Dorsolateral prefrontal cortex (tissue), 122 donors: ENCODE measurements at places on chromosomes 2 and 18.

DNA sequence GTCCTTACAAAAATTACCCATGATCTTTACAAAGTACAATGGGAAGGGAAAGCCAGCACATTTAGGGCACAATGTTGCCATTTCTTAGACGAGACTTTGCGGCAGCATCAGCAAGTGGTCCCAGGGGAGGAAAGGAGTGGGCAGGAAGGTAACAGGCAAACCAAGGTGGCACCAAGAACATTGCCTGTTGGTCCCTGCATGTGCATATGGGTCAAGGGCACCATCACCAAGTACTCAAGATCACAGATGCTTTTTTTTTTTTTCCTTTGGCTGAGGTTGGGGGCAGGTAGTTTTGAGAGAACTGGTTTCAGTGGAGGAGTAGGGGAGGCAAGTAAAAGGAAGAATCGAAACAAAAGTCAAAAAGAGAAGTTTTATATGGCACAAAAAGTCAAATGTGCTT, 752 bp upstream of the CYTIP start:
- no peak for DNase-seq

GRCh38 chr18:32582455-32582854, 111.8 kb upstream of the GAREM1 start:
- DNase-seq: no peak

GRCh38 chr18:50177294-50177992, 17.5 kb downstream of the MYO5B start:
- no peak for DNase-seq

GRCh38 chr2:165467921-165468320, 1.6 kb upstream of the CSRNP3 start:
- DNase-seq: no peak

DNA sequence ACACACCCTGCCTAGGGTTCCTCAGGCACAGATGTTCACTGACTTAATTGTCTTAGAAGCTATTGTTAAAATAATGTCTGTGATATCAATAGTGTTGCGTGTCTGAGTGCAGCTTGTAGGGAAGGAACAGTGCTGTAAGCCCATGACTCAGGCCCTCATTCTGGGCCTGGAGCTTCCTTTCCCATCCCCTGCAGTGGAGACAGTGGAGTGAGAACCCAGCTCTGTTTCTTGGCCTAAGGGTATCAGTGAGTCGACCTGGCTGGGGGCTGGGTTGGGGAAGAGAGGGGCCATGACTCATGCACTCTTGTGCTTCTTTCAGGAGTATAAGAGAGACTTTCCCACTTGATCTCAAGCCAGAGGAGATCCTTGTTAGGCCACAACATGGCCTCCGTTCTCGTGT, 106.8 kb downstream of the HRH4 start:
- DNase-seq: no peak

- DNase-seq: no peak
Observed at GRCh38 chr2:105675841-105676240, 68.9 kb upstream of the NCK2 start.

DNA sequence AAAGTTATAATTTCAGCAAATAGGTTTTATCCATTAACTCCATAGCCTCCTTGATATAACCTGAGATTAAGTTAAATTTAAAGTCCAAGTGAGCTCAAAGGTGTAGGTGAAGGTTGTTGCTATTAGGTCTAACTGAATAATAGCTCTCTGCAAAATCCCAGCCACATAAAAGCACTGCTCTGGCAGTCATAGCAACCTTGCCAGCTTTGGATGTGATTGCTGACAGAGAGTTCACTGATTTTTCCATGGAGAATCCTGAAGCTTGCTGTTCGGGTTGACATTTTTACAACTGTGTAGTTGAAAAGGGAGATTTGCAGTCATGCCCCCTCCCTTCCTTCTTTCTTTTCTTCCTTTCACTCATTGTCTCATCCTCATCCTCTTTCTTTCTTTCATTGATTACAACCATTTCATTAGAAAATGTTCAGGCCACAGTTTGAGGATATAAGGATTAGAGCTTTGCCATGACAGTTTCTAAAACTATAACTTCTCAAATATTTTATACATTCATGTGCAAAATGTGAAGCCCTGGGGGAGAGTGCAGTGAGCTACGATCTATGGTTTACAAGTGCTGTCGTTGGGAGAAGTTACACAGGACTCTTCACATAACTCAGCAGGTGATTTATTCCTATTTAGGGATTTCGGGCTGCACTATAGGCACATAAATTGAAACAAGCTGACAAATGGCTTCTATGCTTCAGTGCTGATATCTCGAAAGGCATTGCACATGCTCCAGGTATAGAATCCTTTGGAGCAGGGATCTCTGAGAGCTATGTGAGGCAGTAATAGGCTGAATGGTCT, 193.8 kb downstream of the LRRTM4 start:
- DNase-seq: no peak

DNA sequence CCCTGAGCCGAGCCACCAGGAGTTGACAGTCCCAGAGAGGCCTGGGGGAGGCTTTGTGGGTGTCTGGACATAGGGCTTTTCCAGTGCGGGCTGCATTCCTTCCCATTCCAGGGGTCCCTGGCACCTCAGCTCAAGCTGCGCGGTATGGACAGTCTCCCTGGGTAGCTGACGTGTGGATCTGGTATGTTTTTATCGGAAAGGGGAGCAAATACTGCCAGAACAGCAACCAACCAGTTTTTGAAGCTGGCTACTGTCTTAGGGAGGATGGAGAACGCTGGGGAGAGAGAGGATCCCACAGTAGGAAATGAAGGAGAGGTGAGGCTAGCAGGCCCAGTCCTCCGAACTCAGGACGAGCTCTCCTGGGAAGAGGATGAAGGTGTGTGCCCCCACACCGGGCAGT, 103.8 kb upstream of the APCDD1 start:
- no peak for DNase-seq

GRCh38 chr2:113291191-113291590, 12.5 kb upstream of the PAX8 start:
- no peak for DNase-seq

GRCh38 chr2:85703329-85703728, 9.2 kb downstream of the GNLY start:
- DNase-seq: no peak

GRCh38 chr2:232757905-232758304, 18.5 kb downstream of the KCNJ13 start:
- no peak for DNase-seq

- no peak for DNase-seq
Observed at GRCh38 chr2:19664646-19665045, 237.1 kb downstream of the TTC32 start.

DNA sequence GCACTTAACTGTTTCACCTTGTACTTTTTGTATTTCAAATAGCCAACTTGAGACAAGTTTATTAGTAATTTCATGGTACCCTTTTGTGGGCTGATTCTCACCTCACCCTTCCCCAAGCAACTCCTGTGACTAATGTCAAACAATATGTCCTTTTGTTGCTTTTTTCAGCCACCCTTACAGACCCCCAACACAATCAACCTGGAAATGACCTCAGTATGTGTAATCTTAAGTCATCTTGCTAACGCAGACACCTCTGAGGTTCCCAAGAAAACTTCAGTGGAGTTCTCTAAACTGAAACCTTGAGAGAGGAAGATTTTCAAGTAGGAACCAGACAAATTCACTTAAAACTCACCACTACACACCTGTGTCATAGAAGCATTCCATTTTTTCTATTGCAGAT, 69.5 kb downstream of the KYNU start:
- DNase-seq: no peak

GRCh38 chr2:236512267-236512666, 57.4 kb upstream of the ACKR3 start:
- no peak for DNase-seq

GRCh38 chr2:120750488-120751210, 15.0 kb downstream of the GLI2 start:
- DNase-seq: no peak

GRCh38 chr2:196925768-196926561, 542 bp downstream of the PGAP1 start:
- peak; percentile 47 for DNase-seq

DNA sequence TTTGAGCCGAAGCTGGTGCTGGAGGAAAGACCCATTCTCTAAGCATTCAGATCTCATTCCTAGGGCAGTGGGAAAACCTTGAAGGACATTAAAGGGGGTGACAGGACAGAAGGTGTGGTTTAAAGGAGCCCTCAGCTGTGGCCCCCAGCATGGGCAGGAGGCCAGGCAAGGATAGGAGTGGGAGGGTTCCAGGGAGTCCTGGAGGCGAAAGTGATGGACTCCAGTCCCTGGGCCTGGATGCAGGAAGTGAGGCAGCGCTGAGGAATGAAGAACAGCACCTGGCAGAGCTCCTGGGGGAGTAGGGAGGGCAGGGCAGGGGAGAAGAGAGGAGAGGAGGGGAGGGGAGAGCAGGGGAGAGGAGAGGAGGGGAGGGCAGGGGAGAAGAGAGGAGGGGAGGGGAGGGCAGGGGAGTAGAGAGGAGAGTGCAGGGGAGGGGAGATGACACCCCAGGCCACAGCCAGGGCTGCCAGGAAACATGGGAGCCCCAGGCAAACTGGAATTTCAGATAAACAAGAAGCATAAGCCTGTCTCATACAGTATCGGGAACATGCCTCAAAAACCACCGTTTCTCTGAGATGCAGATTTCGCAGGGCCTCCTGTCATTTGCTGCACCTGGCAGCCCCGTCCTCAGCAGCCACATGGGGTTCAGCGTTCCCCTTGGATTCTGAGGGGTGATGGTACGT, 5.7 kb downstream of the RAMP1 start:
- no peak for DNase-seq

- DNase-seq: no peak
Observed at GRCh38 chr2:80624062-80624461, 319.5 kb upstream of the LRRTM1 start.

DNA sequence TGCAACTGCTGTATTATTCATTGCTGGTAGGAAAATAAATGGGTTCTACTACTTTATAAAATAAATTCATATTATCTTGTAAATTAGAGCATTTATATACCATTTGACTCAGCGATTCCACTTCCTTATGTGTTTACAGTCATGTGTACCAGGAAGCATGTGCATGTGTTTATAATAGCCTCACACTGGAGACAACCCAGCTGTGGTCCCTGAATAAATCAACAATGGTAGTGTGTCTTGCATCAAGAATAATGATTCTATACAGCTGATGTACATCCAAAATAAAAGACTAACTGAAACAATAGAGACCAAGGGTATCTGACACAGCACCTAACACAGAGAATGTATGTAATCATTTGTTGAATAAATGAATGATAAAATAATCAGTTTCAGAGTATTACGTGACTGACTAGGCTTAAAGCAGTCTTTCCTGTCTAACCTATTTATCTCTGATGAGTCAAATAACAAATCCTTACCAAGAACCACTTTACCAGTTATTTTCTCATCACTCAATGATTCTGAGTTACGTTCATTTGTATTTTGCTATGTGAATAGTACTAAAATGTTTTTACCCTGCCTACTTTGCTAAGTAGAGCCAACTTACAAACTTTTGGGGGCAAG, 216.8 kb downstream of the UBE2E3 start:
- DNase-seq: no peak

DNA sequence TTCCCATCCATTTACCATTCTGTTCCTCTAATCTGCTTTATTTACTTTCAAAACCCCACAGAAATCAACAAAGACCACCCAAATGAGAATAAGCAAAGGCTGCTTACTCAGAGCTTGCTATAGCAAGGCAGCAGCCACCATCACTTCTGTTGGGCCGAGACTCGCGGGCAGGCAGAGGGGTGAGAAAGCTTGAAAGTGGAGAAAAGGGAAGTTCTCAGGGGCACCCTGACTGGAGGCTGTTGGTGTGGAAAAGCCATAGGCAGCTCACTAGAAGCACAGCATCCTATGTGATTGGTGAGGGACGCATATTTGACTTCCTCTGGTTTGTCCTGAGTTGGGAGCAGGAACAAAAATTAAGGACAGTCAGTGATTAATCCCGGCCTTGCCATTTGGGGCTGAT, 269.7 kb upstream of the THSD7B start:
- no peak for DNase-seq

DNA sequence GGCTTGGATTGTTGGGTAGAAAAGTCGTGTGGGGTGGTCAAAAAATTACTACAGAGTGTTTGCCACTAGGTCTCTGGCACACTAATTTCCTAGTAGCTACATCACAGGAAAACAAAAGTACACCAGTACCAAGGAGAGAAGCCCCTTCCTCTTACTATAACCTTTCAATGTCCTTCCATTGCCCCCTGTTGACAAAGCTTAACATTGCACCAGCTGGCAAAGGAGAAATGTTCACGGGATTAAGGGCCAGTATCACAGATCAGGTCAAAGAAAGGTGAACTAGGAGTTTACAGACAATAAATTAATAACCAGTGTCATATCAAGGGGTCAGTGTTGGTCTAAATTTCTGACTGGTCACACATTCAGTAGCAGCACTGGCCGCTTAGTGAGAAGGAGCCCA, 1139.6 kb upstream of the FAM98A start:
- no peak for DNase-seq

DNA sequence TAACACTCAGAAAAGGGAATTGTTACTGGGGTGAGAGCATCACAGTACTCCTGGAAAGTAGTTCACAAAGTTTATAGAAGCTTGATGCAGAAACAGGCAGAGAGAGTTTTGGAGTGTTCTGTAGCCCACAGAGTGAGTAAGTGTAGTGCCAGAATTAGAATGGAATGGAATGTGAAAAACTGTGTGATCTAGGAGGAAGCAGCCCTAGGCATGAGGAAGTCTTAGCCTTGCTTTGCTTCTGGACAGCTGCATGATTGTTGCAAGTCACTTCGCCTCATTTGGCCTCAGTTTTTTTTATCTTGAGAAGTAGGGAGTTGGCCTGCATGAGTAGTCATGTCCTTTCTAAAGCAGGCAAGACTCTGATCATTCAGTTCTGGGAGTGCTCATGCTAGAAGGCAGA, 10.9 kb downstream of the SERPINB12 start:
- no peak for DNase-seq

DNA sequence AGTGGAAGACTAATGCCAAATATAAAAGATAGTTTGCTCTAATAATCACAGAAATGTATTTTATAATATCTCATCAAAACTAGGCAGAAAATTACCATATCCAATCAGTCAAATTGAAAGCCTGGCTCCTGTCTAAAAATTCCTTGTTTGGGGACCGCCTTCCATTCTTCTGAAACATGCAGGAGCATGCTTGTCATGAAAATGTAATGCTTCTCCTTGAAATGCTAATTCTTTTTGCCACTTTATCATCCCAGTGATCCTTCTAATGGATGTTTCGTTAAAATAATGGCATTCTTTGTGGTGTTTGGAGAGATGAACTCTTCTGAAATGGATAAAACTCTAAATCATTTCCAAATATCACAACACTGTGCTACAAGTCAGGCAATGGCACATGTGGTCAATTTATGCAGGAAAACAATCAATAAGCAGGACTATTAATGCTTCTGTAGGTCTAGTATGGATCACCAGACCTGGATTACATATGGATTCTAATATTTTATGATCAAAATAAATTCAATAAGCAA, 1039.1 kb upstream of the NXPH2 start:
- no peak for DNase-seq
